Activated T-helper 2 cell treated with anti-CD3 and anti-CD28 coated beads, Interferon-gamma antibody, Interleukin-2, Interleukin-4, amounts not matched to agents 10 μg/mL and 5 μg/mL and 100 μg/mL, durations not matched to agents 14 hours and 24 hours and 36 hours (primary cell): ENCODE measurements at places on chromosomes 6 and 20. TPM values are rescaled to one million over a fixed set of nuclear protein-coding genes. Genes with fewer than 3 reads are reported as not detected.

DNA sequence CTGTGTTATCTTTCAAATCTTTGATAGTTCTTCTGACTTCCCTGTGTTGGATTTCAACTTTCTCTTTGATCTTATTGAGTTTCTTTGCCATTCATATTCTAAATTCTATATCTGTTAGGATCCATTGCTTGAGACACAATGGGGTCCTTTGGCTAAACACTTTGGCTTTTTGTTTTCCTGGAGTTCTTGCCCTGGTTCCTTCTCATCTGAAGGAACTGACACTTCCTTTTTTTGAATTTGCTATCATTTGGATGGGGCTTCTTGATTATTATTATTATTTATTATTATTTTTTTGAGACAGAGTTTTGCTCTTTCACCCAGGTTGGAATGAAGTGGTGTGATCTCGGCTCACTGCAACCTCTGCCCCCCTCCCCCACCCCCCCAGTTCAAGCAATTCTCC lies 30.1 kb upstream of the EIF2S2 start:
- DNase-seq, result no peak

Gene TRAPPC3L
- total RNA-seq, result not detected in 2 replicates

DNA sequence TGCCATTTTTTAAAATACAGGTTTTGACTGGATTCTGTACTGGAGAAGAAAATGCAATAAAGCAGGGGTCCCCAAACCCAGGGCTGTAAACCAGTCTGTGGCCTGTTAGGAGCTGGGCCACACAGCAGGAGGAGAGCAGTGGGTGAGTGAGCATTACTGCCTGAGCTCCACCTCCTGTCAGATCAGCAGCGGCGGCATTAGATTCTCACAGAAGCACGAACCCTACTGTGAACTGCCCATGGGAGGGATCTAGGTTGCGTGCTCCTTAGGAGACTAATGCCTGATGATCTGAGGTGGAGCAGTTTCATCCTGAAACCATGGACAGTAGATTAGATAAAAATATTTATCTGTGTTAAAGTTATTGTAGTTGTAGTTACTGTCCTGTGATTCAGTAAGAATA lies 21.1 kb upstream of the FBXO9 start:
- no peak for DNase-seq

GRCh38 chr6:126608681-126609080 lies 268.8 kb downstream of the CENPW start:
- DNase-seq, result no peak

GRCh38 chr6:117547688-117548621 lies 54.4 kb downstream of the GOPC start:
- DNase-seq, result peak; percentile 16

- DNase-seq, result no peak
These were observed 18.4 kb downstream of the POPDC3 start for GRCh38 chr6:105161421-105161820.

Gene PPIL1
- 52.4 and 54.8 TPM in 2 replicates for total RNA-seq

DNA sequence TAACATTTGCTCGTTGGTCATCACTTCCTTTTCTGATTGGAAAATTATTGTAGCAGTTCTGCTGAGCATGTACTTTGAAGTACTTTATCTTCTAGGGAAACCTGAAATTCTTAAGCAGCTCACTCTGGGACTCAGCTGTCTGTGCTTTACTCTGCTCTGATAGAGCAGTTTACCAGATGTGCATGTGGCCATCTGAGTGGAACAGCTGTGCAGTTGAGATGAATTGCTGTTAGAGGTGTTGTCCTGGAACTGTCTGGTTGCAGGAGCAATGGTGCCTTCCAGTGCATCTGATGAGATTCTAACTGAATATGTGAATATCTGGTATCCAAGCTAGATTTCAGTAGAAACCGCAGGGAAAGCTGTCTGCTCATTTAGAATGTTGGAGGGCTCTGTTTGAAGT lies 27.2 kb downstream of the PANK2 start:
- no peak for DNase-seq

Gene MCCD1
- total RNA-seq, result not detected in 2 replicates

- no peak for DNase-seq
These were observed 4.6 kb upstream of the CABLES2 start for GRCh38 chr20:62411479-62412193.
